ENCODE measurements at places on chromosomes 7 and 10.

- DNase-seq: no peak
Observed at GRCh38 chr7:36546331-36546730, 156.7 kb downstream of the ANLN start.

GRCh38 chr10:2837674-2838073 is 229.7 kb upstream of the PFKP start:
- no peak for DNase-seq

- no peak for DNase-seq
Observed at GRCh38 chr7:104230606-104231005, 22.8 kb upstream of the ORC5 start.

DNA sequence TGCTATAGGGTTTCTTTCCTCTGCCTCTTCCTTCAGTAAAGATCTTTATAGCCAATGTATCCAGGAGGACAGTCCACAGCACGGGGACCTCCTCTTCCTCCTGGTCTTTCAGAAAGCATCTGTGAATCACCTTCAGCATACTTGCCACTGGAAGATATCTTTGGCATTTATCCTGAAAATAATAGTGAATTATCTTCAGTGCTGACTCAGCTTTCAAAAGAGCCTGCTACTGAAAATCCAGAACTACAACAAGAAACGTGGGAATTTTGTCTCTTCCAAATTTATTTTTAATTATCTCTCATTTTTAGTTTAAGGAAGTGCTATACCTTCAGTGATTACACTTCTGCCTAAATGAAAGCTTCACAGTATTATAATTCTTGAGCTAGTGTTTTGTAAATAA is 7.6 kb upstream of the UNC5B start:
- DNase-seq: no peak

GRCh38 chr10:33790521-33791271 is 456.2 kb upstream of the NRP1 start:
- no peak for DNase-seq

DNA sequence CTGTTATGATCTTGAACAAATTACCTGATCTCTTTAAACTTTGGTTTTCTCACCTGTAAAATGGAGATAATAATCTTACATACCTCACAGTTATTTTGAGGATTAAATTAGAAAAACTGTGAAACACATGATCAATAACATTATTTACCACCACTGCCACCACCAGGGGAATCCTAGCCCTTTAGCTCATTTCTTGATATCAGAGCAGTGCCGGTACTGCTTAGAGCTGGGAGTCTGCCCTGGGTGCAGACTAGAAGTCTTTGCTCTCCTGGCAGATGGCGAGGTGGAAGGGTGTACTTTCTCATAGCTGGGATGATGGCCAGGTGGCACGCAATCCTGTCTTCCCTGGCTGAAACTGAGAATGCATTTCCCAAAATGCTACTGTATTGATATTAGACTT is 12.7 kb upstream of the EFCAB10 start:
- DNase-seq: no peak

DNA sequence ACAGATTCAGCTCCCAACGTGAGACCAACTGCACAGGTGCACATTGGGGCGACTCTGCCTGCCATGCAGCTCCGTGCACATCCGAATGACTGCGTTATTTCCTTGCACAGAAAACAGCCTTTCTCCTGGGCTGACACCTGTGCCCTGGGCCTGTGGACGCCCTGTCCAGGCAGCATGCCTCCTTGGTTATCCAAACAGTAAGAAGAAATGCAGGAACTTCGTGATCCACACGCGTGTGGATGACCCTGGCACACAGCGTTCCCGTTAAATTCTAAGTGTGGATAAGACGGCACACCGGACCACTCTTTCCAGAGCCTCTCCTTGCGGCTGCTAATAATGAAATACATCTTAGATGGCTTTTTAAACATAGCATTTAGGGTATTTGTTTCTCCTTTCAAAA is 39.6 kb downstream of the NKX6-2 start:
- DNase-seq: no peak
